ENCODE measurements at places on chromosomes 3 and 15.

DNA sequence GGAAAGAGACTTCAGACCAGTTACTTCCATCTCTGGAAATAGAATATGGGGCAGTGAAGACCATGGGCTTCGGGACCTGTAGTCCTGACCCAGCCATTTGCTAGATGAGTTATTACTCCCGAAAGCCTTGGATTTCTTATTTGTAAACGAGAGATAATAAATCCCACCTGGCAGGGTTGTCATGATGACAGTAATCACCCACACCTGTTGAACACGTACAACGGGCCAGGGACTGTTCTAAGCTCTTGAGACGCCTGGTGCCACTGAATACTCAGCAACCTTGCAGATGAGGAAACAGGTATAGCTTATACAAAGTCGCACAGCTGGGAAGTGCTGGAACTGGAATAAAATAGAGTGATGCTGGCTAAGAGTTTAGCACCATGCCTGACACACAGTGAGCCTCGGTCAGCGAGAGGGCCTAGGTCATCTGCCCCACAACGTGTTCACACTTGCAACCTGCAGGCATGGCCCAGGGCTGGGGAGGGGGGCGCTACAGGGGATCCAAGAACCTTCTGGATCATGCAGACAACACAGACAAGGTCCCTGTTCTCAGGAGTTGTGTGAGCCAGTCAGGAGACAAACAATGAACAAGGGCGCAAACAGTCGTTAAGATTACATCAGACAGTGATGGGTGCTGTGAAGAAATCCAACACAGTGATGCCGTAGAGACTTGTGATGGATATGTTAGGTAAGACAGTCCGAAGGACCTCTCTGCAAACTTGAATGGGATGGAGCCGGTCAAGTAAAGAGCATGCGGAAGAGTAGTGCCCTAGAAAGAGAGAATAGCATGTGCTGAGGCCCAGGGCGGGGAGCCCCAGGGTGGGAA is 89.2 kb downstream of the CORO2B start:
- DNase-seq = no peak

DNA sequence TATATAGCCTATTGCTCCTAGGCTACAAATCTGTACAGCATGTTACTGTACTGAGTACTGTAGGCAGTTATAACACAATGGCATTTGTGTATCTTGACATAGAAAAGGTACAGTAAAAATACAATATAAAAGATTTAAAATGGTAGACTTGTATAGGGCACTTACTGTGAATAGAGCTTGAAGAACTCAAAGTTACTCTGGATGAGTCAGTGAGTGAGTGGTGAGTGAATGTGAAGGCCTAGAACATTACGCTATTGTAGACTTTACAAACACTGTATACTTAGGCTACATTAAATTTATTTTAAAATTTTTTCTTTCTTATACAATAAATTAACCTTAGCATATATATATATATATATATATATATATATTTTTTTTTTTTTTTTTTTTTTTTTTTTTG is 140.0 kb upstream of the UBE2E1 start:
- DNase-seq = no peak

GRCh38 chr15:93253681-93254080 is 164.7 kb upstream of the RGMA start:
- DNase-seq = no peak

GRCh38 chr3:169147238-169148008 is 516.1 kb downstream of the MECOM start:
- DNase-seq = no peak

DNA sequence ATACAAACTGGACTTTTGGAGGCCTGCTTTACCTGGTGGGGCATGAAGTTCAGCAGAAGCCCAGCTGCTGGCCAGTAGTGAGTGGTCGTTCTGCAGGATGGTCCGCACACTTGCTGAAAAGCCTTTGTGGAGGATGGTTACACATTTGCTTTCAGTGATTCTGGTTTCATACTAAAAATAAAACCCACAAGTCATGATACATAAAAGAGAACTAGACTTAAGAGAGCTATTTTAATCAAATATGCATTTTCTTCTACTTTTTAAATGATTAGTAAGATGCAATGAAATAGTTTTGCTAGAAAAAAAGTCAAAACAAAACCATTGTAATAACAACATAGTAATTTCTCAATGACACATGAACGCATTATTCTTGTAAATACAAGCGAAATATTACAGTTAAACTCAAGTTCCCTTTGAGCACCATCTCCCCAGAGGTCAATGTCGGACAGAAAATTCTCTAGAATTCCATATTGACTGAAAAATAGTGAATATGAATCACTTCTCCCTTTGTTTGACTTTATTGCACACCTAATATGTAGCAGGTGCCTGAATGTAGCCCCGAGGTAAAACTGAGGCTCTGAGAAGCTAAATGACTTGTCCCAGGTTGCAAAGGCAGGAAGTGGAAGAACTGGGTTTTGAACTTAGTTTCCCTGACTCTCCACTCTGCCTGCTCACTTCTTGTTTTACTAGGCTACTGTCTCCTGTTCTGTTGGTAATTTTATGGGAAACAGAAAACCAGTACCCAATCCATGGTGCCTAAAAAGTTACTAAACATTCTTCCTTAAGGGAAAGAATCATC is 8.3 kb downstream of the IL5RA start:
- no peak for DNase-seq
